Upper lobe of right lung (tissue), 1 donor: ENCODE measurements at places on chromosomes 6 and 20. TPM values are rescaled to one million over a fixed set of nuclear protein-coding genes. Genes with fewer than 3 reads are reported as not detected.

- no peak for DNase-seq
These were observed 80.6 kb downstream of the ATG5 start for GRCh38 chr6:106244931-106245330.

DNA sequence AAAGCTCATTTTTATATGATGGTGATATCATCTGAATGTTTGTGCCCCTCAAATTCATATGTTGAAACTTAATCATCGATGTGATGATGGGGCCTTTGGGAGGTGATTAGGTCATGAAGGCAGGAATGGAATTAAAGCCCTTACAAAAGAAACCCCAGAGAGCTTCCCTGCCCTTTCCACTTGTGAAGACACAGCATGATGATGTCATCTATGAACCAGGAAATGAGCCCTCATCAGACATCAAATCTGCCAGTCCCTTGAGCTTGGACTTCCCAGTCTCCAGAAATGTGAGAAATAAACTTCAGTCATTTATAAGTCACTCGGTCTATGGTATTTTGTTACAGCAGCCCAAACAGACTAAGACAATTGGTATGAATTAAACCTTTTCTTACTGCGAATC is 153.1 kb downstream of the MYB start:
- DNase-seq = no peak

GRCh38 chr20:10626896-10627295 is 46.9 kb downstream of the JAG1 start:
- DNase-seq = no peak

FNDC1 gene
- total RNA-seq = 1.1 TPM

- DNase-seq = no peak
These were observed 13.0 kb downstream of the ZHX3 start for GRCh38 chr20:41304424-41305079.

- DNase-seq = no peak
These were observed 41.8 kb upstream of the FOXO3 start for GRCh38 chr6:108518714-108519576.

DNA sequence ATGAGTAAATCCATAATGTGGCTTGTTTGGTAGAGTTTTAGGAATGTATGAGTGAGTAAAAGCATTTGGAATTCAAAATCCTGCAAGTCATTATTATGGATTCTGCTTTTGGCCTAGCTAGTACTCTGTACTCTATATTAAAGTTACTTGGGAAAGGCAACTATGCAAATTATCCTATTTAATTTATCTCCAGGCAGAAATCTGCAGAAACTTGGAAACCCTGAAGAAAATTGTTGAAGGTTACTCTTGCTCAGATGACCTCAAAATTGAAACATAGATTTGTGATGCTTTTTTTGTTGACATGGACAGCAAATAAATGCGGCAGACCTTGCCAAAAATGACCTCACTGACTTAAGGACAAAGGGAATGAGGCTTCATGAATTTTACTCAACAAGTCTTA is 477.1 kb upstream of the EYS start:
- no peak for DNase-seq

DNA sequence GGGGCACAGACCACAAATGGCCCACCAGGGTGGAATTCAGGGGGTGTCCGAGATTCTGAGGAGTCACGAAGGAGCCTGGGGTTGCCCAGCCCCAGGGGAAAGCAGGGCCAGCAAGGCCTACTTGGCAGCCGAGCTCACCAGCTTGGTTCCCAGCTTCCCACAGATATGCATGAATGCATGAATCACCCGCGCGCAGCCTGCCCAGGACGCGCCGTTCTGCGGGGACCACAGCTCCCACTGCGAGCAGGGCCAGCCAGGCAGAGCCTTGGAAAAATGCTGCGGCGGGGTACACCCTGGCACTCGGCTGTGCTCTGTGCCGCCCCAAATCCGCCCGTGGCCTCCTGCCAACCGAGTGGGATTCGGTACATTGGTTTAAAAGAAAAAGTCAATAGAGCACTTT is 211.0 kb downstream of the NFATC2 start:
- no peak for DNase-seq

GRIK2 gene
- total RNA-seq = 0.38 TPM

GRCh38 chr6:138410048-138410735 is 6.2 kb downstream of the HEBP2 start:
- no peak for DNase-seq

HLA-F gene
- total RNA-seq = 157 TPM

DNA sequence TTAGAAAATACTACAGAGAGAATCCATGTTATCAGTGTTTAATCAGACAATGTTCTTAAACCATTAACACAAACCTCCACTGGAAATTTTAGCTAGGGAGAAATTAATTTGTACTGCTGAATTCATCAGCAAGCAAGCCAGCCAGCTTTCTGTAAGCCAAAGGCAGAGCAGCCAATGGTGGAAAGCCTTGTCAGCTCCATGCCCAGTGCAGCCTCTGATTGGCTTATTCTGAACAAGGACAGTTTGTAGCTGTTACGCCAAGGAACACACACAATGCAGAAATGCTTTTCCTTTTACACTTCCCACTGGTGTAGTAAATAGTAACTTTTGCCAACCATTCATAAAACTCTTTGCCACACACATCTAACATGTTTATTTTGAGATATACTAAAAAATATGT is 265.0 kb downstream of the TENT5A start:
- no peak for DNase-seq

DEFB124 gene
- not detected for total RNA-seq

DNA sequence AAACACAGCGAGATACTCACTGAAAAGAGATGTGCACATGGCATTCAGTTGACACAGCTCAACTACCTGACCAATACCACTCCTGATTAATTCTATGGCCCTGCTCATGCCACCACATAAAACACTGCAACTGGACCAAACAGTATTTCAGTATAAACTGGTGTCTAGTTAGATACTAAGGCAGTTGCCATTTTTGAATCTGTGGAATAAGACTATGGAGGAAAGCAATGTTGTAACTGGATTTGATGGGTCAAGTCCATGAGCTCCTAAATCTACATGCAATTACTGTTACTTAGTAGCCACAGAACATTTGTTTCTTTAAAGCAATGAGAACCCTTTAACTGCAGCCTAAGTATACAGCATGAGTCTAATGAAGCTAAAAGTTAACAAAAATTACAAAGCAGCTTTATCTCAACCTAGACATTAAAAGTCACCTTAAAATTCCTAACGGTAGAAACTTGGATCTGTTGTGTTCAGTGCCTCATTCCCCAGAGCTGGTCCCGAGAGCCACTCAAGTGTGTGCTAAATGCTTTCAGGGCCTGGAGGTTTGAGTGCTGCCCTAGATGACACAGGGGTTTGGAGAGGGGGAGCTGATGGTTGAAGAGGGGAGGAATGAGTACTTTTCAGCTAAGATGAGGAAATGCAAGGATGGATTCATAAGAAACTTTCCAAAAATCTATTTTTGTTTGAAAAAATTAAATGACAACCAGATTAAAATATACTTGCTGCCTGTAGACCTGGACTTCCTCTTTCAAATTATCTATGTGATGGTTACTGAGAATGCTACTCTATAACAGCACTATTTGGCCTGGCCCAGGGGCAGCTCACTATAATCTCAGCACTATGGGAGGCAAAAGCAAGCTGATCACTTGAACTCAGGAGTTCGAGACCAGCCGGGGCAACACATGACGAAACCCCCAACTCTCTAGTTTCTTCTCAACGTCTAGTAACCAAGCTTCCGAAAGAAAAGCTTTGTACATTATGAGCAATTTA is 15.6 kb downstream of the SNX5 start:
- DNase-seq = no peak

DEFB126 gene
- not detected for total RNA-seq

STMND1 gene
- not detected for total RNA-seq

ADGRB3 gene
- total RNA-seq = 3.5 TPM

GRCh38 chr20:63290677-63291472 is 2.1 kb upstream of the COL20A1 start:
- no peak for DNase-seq

DNA sequence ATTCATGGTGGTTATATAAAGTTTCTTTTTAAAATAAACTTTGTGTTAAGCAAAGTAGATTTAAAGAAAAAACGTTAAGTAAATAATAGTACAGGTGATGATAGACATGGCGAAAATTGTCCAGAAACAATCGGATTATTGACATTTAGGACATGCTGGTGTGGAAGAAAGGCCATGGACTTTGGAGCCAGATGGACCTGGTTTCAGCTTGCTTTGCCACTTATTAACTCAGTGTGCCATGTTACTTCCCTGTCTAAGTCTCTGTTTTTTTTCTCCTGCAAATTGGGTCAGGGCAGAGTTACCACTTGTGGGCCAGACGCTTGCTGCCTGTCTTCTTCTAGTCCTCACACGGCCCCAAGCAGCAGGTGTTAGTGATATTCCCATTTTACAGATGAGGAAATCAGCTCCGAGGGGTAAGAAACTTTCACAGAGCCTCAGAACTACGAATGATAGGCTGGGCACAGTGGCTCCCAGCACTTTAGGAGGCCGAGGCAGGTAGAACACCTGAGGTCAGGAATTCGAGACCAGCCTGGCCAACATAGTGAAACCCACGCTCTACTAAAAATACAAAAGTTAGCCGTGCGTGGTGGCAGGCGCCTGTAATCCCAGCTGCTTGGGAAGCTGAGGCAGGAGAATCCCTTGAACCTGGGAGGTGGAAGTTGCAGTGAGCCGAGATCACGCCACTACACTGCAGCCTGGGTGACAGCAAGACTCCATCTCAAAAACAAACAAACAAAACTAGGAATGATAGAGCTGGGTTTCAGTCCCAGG is 12.4 kb downstream of the KIF3B start:
- DNase-seq = no peak
